Anterior cingulate cortex (tissue), 58 donors: ENCODE measurements at places on chromosomes 4 and X.
A peak's percentile ranks its signal among the peaks of the same experiment; 100 is the strongest.

GRCh38 chrX:150018931-150019361 lies 80.7 kb upstream of the EOLA2 start:
- no peak for DNase-seq

DNA sequence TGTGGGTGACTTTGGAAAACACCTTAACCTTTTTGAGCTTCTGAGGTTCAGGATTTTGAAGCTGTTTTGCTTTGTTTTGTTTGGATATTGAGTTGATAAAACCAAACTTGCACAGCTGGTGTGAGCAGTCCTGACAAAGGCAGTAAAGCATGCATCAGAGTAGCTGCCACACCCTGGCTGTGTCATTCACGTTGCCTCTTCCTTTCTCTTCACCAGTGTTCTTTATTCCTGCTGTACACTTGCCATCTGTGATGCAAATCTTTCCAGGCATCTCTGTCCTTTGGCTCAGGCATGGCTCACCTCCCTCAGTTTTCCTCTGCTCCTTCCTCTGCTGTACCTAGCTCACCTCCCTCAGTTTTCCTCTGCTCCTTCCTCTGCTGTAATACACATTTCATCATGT lies 1850.2 kb upstream of the AGA start:
- no peak for DNase-seq

DNA sequence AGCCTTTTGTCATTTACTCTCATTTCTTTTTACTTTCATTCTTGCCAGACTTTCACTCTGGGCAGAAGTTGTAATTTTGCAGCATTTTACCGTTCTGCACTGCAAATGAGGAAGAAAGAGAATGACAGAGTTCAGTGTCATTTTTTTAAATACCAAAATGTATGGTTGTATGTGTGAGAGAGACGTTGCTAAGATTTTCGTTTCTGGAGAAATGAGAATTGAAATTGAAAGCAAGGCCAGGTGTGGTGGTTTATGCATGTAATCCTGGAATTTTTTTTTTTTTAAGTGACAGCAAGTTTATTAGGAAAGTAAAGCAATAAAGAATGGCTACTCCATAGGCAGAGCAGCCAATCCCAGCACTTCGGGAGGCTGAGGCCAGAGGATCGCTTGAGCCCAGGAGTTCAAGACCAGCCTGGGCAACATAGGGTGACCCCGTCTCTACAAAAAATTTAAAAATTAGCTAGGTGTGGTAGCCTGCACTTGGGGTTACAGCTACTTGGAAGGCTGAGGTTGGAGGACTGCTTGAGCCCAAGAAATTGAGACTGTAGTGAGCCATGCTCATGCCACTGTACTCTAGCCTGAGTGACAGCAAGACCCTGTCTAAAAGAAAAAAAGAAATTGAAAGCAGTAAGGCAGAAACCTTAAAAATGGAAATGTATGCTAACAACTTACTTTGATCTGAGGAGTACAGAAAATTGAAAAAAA lies 12.9 kb downstream of the DCK start:
- DNase-seq = no peak

DNA sequence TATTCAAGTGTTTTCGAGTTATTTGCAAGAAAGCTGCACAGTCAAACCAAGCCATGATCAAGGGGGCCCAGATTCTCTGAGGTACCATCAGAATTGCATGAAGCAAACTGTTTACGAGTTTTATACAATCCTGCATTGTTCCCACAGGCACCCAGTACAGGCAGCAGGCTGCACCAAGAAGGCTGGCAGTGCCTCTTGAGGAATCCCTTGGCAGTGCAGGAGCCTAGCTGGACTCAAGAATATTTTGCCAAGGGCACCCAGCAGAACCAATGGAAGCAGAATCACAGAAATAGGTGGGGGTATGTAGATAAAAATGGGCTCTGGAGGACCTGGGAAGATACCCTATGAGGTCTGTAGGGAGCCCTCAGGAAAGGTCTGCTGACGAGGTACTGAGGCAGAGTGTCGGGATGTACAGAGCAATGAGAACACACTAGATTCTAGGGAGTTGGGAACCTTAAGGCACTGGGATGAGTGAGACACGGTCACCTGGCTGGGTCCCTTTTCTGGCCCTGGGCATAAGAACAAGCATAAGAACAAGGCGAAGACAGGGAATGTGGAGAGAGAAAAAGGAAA lies 2.5 kb upstream of the PLP1 start:
- DNase-seq = peak; percentile 78

GRCh38 chr4:153366486-153366885 lies 22.0 kb downstream of the MND1 start:
- no peak for DNase-seq

GRCh38 chr4:143313521-143313920 lies 23.2 kb upstream of the GAB1 start:
- no peak for DNase-seq

- no peak for DNase-seq
These were observed 1.9 kb upstream of the TBC1D14 start for GRCh38 chr4:6907658-6908191.

- DNase-seq = no peak
These were observed 185.5 kb downstream of the PTTG2 start for GRCh38 chr4:38145741-38146140.

GRCh38 chrX:71144651-71145050 lies at the start of gene NLGN3:
Gene NLGN3, plus strand, starts transcription at chrX:71144841. Its CDS starts 2,909 bp downstream, at chrX:71147750.
- DNase-seq = peak; percentile 56

DNA sequence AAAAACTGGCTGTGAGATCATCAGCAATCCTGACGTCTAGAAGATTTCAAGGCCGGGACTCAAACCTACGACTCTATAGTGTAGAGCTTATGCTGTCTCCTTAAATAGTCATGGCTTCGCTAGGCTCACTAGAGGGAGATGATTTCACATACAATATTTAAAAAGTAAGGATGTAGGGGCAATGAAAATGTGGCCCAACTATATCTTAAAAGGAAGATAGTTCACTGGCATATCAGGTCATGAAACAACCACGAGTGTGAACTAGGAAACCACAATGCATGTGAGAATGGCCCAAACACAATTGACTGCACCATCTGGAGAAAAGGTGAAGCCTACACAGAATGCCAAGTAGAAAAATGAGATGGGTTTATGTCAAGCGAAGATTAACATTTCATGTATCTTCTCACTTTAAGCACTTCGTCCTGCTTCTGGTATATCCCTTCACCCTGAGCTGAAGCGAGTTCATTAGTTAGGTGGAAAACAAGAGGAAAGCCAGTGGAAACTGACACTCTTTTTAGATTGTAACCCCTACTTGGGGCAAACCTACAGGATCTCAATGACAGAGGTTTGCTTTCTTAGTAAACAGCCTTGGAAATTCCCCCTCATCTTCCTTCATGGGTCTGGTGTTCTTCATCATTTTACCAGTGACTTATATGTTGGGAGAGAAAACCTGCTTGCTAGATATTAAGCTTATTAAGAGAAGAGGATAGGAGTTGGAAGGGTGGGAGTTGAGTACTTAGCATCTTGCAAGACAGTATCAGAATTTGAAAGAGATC lies 17.4 kb downstream of the FAM9C start:
- no peak for DNase-seq

GRCh38 chr4:677431-678293 lies 3.3 kb downstream of the MYL5 start:
- no peak for DNase-seq

- no peak for DNase-seq
These were observed 23.9 kb upstream of the TMSB4X start for GRCh38 chrX:12950851-12951594.

DNA sequence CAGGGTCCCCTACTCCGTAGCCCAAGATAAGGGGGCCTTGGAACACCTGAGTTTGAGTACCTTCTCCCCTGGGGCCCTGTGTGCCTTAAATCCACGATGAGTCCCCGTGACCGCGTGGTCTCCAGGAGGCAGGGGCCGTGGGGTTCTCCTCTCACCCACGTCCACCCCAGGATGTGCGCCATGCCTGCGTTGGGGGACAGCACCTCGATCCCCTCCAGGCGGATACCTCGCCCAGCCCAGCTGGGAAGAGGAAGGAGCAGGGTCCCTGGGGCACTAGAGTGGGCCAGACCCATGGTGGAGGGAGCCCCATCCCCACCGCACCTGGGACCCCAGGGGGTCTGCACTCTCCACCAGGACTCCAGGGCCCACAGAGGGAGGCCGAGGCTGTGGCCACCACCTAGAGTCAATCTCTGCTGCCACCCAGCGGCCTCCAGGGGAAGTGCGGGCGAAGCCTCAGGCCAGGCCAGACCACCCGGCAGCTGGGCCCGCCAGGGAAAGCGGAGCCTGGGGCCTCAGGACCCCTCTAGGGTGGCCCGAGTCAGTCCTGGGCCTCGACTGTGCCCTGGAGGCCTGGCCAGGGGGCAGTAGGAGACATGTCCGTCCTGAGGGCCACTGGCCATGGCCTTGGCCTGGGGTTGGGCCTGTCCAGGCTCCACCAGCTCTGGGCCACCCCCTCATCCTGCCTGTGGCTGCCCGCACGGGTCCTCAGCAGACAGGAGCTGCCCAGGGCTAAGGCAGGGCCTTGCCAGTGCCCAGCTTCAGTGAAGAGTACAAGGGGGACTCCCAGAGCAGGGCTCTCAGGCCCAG lies 55.0 kb downstream of the FAM53A start:
- peak; percentile 69 for DNase-seq

DNA sequence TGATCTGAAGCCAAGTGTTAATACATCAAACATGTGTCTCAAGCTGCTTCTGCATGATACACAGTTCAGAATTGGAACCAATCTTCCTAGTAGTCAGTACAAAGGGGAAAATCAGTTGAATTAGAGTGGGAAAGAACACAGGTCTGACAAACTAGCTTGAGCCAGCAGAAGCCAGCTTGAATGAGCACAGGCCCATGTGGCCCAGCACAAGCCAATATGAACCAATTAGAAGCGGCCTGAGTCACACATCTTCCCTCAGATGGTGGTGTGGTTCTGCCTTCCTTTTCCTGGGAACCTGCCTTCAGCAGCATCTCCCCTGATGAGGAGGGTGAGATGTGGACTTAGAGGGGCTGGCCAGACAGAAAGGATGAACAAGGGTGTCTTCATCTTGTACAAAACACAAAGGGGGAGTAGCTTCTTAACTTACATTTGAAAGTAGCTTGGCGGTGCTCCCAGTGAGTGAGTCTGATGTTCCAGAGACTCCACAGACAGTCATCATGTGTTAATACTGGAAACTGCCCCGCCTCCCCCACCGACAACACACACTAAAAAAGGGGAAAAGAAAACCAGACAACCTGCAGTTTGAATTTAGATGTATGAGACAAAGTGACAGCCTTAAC lies 72.0 kb downstream of the FRMPD4 start:
- DNase-seq = no peak

- DNase-seq = peak; percentile 47
These were observed 9.6 kb upstream of the CHRNA9 start for GRCh38 chr4:40325406-40326019.

- no peak for DNase-seq
These were observed 39.2 kb upstream of the GPC4 start for GRCh38 chrX:133454491-133454914.

GRCh38 chr4:107439401-107439800 lies 280.6 kb downstream of the PAPSS1 start:
- DNase-seq = no peak

DNA sequence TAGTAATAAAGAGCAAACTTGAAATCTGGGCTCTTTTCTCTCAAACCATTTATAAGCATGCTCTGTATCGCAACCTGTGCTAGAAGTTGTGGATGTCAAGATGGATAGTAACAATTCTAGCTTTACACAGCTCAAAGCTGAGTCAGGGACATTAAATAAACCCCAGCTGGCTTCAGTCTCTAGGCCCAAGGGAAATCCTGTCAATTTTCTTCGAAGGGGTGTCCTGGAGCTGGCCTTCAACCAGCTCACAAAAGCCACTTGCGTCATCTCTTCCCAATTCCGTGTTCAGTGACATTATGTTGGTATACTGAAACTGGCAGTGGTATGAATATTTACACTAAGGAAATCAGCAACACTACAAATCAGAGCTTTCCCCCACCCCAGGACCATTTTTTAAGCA lies 89.8 kb upstream of the PRKG2 start:
- DNase-seq = no peak

GRCh38 chr4:499567-499966 lies 557 bp downstream of the PIGG start:
- no peak for DNase-seq

GRCh38 chr4:154559494-154560418 lies 3.1 kb upstream of the FGB start:
- no peak for DNase-seq

DNA sequence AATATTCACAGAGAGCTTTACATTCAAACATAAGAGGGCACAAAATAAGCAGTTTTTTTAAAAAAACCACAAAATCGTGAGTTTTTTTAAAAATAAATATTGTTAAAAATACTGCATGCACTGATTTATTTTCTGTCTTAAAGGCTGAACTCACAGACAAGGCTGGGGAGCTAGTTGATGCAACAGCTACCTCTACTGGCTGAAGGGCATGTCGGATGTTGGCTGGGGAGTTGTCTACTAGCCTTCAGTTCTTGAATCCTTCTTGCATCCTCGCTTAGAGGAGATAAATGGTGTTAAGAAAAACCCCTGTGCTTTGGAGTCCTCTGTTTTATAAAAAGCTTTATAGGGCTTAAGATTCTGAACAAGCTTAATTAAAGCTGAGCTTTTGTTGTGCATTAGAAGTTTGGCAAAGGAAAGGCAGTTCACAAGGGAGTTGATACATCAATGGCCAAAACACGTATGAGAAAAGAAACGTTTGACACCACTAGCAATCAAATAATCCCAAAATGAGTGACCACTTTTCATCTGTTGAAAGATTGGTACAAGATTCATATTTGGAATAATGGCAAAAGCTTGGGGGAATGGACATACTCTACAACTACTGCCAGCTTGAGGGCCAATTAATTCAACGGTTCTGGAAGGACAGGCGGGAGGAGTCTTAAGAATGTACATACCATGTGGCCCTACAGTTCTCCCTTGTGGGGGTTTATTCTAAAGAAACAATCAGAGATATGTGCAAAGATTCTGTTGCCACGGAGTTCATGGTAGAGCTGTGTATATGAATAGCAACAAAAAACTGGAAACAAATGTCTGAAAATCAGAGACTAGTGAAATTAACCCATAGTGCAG lies 94.7 kb downstream of the SEL1L3 start:
- DNase-seq = peak; percentile 18

GRCh38 chr4:92381616-92382015 lies 77.8 kb downstream of the GRID2 start:
- no peak for DNase-seq

DNA sequence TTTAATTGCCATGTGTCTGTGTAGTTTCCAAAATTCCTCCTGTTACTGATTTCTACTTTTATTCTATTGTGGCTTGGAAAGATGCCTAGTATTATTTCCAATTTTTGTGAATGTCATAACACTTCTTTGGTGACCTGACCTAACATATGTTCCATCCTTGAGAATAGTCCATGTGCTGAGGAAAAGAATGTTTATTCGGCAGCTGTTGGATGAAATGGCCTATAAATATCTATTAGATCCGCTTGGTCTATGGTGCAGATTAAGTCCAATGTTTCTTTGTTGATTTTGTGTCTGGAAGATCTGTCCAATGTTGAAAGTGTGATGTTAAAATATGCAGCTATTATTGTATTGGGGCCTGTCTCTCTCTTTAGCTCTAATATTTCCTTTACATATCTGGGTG lies 219.2 kb upstream of the HDX start:
- no peak for DNase-seq
